ENCODE measurements at places on chromosomes 3 and 15. TPM values are rescaled to one million over a fixed set of nuclear protein-coding genes. Genes with fewer than 3 reads are reported as not detected.

Gene SLCO2A1
- total RNA-seq: 34.8 TPM

Gene DISP2
- total RNA-seq: 16.3 TPM

Gene HYKK
- 7.6 TPM for total RNA-seq

Gene COX5A
- total RNA-seq: 563 TPM

Gene PLA2G4D
- 0.24 TPM for total RNA-seq

Gene TUBGCP5
- 7.5 TPM for total RNA-seq

Gene NRG4
- 1.1 TPM for total RNA-seq

Gene GRAMD2A
- total RNA-seq: 3.3 TPM

- no peaks in the 10 kb centered on the region for H3K4me1 ChIP-seq
- H3K36me3 ChIP-seq: peaks cover 14% of the 10 kb centered on the region
- H3K27me3 ChIP-seq: no peaks in the 10 kb centered on the region
- no peak overlapping the region for H3K4me3 ChIP-seq
Measured at GRCh38 chr3:31629054-31629453, 96.3 kb downstream of the STT3B start.

- H3K36me3 ChIP-seq: no peaks in the 10 kb centered on the region
- H3K4me3 ChIP-seq: no peak overlapping the region
- H3K4me1 ChIP-seq: peaks cover 3% of the 10 kb centered on the region
- H3K27ac ChIP-seq: no peak overlapping the region
Measured at GRCh38 chr3:53040351-53040820, 5.5 kb downstream of the SFMBT1 start.

DNA sequence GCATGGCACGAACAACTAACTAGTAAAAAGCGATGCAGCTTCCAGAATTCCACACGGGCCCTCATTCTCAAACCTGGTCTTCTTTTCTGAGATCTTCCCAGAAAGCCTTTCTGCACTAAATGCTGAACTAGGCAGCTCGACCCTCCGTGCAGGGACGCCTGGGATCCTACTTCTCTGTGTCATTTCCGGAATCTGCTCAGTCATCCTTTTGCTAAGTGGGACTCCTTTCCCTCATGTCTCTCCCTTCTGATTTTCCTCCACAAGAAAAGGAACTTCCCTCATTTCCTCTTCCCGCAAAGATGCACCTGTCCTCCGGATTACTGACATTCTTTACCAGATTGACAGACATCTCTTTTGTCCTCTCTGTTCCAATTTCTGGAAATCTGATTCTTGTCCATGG is 9.2 kb upstream of the HES1 start:
- no peak overlapping the region for H3K4me3 ChIP-seq
- H3K27ac ChIP-seq: no peak overlapping the region
- peaks cover 14% of the 10 kb centered on the region for H3K4me1 ChIP-seq
- no peak for DNase-seq

- no peak overlapping the region for H3K27ac ChIP-seq
- H3K27me3 ChIP-seq: no peaks in the 10 kb centered on the region
- no peak overlapping the region for H3K4me3 ChIP-seq
Measured at GRCh38 chr3:38306941-38307340, 24.8 kb downstream of the SLC22A14 start.

GRCh38 chr3:13213911-13214846 is 140.9 kb upstream of the IQSEC1 start:
- H3K27ac ChIP-seq: no peak overlapping the region
- H3K36me3 ChIP-seq: no peaks in the 10 kb centered on the region

- no peaks in the 10 kb centered on the region for H3K27me3 ChIP-seq
- H3K36me3 ChIP-seq: no peaks in the 10 kb centered on the region
- no peak overlapping the region for H3K27ac ChIP-seq
- DNase-seq: no peak
- no peak overlapping the region for H3K4me3 ChIP-seq
Measured at GRCh38 chr3:2250783-2251182, 152.1 kb downstream of the CNTN4 start.

- H3K27ac ChIP-seq: no peak overlapping the region
- H3K4me3 ChIP-seq: no peak overlapping the region
- no peaks in the 10 kb centered on the region for H3K4me1 ChIP-seq
- no peaks in the 10 kb centered on the region for H3K27me3 ChIP-seq
- H3K36me3 ChIP-seq: no peaks in the 10 kb centered on the region
Measured at GRCh38 chr3:100195375-100195774, 65.4 kb upstream of the TBC1D23 start.

- H3K36me3 ChIP-seq: no peaks in the 10 kb centered on the region
- DNase-seq: no peak
- H3K27me3 ChIP-seq: no peaks in the 10 kb centered on the region
- no peak overlapping the region for H3K27ac ChIP-seq
Measured at GRCh38 chr3:33211444-33211843, 7.2 kb downstream of the SUSD5 start.

DNA sequence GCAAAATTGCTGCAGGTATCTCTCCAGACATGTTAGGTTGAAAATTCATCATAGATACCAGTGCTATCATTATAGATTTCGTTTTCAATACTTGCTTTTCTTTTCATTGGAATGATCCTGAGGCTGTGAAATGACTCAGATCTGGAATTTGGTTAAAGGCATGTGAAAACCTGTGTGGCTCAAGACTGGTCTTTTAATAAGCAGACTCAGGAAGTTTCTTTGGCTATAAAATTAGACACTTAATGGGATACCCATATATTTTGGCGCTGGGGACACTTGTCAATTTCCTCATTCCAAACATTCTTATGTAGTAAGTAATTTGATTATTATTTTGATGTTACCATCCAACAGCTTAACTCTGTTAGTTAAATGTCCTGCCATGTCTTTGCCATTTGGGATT is 1041.1 kb upstream of the GBE1 start:
- no peaks in the 10 kb centered on the region for H3K27me3 ChIP-seq
- no peak overlapping the region for H3K27ac ChIP-seq
- no peaks in the 10 kb centered on the region for H3K36me3 ChIP-seq
- no peaks in the 10 kb centered on the region for H3K4me1 ChIP-seq
- H3K4me3 ChIP-seq: no peak overlapping the region

DNA sequence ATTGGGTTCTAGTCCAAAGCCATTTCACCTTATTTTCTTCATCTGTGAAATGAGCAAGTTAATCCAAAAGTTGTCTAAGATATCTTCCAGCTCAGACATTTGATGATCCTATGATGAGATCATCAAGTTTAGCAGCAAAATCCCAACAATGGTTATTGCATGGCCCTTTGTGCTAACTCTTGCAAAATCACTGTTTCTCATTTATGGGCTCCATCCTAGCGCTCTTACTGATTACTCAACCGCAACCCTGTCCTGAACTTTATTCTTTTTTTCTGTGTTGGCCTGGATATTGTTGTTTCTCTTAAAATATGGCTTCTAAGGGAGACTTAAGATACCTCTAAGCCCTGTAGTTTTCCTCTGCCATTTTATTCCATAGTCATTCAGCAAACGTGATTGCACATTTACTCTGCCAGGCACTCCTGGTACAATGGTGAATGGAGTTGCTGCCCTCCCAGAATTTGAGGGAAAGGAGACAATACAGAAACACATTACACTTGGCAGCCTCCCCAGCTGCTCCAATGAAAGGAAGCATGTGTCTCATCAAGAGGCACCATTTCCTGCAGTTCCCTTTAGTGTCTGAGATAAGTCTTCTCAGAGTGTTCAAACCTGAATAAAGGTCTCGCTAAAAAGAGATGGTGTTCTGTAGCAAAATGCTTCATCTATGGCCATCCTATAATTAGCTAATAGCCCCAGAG is 4.4 kb downstream of the GXYLT2 start:
- H3K36me3 ChIP-seq: no peaks in the 10 kb centered on the region
- H3K27ac ChIP-seq: peak overlapping the region; percentile 30
- peak; percentile 52 for DNase-seq
- no peaks in the 10 kb centered on the region for H3K27me3 ChIP-seq

- no peak overlapping the region for H3K27ac ChIP-seq
- H3K4me3 ChIP-seq: no peak overlapping the region
- H3K4me1 ChIP-seq: no peaks in the 10 kb centered on the region
- no peaks in the 10 kb centered on the region for H3K36me3 ChIP-seq
Measured at GRCh38 chr3:141261472-141262307, 30.1 kb downstream of the PXYLP1 start.

- H3K27me3 ChIP-seq: no peaks in the 10 kb centered on the region
- no peak overlapping the region for H3K4me3 ChIP-seq
- DNase-seq: no peak
- H3K27ac ChIP-seq: no peak overlapping the region
- no peaks in the 10 kb centered on the region for H3K4me1 ChIP-seq
Measured at GRCh38 chr3:150291515-150291914, 116.6 kb upstream of the TSC22D2 start.

GRCh38 chr15:70578196-70578595 is 185.2 kb downstream of the UACA start:
- no peak overlapping the region for H3K4me3 ChIP-seq
- no peaks in the 10 kb centered on the region for H3K4me1 ChIP-seq
- H3K27me3 ChIP-seq: no peaks in the 10 kb centered on the region

DNA sequence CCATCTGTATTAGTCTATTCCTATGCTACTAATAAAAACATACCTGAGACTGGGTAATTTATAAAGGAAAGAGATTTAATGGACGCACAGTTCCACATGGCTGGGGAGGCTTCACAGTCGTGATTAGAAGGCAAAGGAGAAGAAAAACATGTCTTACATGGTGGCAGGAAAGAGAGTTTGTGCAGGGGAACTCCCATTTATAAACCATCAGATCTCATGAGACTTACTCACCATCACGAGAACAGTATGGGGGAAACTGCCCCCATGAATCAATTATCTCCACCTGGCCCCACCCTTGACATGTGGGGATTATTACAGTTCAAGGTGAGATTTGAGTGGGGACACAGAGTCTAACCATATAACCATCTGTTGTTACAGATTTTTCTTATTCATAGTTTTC is 42.1 kb upstream of the MB21D2 start:
- no peak overlapping the region for H3K27ac ChIP-seq
- H3K36me3 ChIP-seq: no peaks in the 10 kb centered on the region
- H3K4me3 ChIP-seq: no peak overlapping the region
- no peaks in the 10 kb centered on the region for H3K27me3 ChIP-seq
- no peak for DNase-seq

DNA sequence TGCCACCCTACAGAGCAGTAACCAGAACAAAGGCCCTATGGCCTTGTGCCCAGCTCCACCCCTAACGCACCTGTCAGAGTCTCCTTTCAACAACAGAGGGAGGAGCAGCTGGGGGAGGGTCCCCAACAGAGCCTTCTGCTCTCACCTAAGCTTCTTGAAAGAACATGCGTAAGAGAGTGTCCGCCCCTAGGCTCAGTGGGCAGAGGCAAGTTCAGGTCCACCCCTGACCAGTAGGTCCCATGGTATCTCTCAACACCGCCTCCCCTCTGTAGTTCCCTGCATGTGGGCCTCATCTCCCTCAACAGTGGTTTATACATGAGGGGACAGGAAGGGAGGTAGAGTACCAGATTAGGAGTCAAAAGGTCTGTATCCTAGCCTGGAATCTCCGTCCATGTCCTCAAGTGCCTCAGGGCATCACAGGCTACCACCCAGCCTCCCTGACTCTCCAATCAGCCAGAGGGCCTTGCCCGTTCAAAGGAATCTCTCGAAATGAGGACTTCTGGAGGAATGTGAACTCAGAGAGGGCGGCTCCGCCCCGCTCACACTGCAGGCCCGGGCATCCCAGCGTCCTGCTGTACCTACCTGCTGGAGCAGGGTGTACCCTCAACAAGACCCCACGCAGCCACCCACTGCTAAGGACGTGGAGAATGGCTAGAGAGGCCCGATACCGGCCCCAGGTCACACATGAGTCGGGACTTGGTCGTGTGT is 680 bp downstream of the POC1A start:
- peak; percentile 86 for DNase-seq
- peaks cover 14% of the 10 kb centered on the region for H3K4me1 ChIP-seq
- H3K4me3 ChIP-seq: peak overlapping the region; percentile 67
- H3K27ac ChIP-seq: peak overlapping the region; percentile 81
- no peaks in the 10 kb centered on the region for H3K27me3 ChIP-seq
- no peaks in the 10 kb centered on the region for H3K36me3 ChIP-seq

DNA sequence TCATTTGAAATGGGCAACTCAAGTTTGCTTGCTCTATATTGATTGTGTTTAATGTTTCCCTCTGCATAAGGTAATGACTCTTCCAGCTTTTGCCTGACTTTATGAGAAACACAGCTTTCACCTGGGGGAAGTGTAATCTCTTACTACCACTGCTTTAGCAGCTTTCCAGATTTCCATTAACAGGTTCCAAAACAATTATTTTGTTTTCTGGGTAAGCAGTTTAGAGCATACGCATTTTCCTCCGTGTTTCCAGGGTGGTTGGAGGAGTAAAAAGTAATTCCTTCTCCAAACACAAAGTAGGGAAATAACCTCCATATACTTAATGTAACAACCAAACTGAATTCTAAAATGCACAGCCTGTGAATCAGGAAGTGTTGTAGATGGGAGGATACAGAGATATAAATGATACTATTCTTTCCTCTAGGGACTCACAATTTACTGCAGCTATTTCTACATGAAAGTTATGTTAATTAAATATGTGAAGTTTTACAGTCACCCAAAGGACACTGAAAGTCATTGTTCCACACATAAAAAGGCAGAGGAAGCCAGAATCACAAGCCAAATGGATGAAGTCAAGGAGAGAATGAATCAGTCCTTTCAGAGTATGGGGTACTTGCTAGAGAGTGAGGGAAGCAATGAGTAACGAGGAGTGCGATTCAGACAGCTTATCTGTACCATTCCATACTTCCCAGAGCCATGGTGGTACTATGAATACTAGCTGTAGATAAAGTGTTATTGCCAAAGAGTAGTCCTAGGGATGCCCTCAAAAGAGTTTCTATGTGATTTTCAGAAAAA is 16.6 kb downstream of the ST3GAL6 start:
- no peaks in the 10 kb centered on the region for H3K4me1 ChIP-seq
- DNase-seq: no peak
- no peak overlapping the region for H3K4me3 ChIP-seq
- no peak overlapping the region for H3K27ac ChIP-seq

DNA sequence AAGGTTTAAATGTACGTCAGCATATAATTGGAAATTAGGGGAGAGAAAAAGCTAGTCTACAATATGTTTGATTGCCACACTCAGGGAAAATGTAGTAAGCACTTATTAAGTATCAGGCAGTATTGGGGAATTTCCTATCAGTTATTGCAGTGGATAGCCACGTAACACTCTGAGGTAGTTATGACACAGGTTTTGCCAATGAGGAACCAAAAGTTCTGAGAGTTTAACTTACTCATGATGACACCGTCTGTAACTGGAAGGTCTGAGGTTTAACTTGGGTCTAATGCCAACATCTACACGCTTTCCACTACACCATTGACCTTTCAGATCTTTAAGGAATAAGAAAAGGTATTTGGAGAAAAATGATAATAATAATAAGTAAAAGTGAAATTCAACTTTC is 89.5 kb downstream of the ZMAT3 start:
- H3K4me3 ChIP-seq: no peak overlapping the region
- H3K36me3 ChIP-seq: no peaks in the 10 kb centered on the region
- no peak for DNase-seq
- H3K27ac ChIP-seq: no peak overlapping the region
- H3K27me3 ChIP-seq: no peaks in the 10 kb centered on the region
- no peaks in the 10 kb centered on the region for H3K4me1 ChIP-seq
